ENCODE measurements at places on chromosomes 5 and 9.

GRCh38 chr9:79709743-79710674, 138.2 kb downstream of the TLE4 start:
- DNase-seq = no peak

DNA sequence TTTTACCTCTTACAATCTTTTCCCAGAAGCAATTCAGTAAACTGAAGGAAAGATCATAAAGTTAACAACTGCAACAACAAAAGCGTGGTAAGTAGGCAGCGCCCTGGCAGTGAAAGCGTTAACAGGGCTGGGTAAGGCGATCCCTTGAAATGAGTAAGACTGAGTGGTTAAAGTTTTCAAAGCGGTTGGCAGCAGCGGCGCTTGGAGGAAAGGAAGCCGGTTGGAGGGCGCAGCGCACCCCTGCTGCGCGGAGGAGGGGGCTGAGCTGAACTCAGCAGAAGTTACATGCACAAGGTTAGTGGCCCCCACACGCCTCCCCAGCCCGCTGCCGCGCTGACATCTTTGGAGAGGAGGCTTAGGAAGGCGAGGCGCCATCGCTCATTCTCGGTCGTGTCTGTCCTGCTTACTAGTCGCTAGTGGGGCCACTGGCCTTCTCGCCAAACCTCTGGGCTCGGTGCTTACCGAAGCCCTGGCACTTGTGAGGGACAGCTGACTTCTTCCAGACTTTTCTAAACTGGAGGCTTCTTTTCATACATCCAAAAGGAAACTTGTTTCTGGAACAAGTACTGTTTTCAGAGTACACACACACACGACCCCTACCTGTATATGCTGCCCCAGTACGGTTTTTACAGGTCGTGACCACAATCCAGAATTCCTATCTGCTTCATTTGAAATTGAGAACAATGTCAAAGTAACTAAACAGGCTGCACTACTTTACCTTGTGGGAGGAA, at the start of gene SH3RF2:
TSS of gene SH3RF2 (plus strand) at position 178 of the 731 bp plus-strand sequence. CDS start 1,351 bp downstream, outside the sequence.
- peak; percentile 9 for DNase-seq

DNA sequence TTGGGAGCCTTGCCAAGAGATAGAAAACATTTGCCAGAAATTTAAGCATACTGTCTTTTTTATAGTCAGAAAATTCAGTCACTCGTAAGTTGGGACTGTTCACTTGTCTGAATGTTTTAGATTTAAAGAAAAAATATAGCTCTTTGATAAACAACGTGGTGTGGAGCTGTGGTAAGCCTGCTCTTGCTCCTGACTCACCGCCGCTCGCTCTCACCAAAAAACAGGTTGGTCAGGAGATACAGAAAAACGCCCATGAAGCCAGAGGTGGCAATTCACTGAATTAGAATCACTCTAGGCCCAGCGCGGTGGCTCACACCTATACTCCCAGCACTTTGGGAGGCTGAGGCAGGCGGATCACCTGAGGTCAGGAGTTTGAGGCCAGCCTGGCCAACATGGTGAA, 6.2 kb downstream of the LNPEP start:
- DNase-seq = no peak

- DNase-seq = no peak
Observed at GRCh38 chr5:169281625-169282024, 19.3 kb downstream of the SLIT3 start.

DNA sequence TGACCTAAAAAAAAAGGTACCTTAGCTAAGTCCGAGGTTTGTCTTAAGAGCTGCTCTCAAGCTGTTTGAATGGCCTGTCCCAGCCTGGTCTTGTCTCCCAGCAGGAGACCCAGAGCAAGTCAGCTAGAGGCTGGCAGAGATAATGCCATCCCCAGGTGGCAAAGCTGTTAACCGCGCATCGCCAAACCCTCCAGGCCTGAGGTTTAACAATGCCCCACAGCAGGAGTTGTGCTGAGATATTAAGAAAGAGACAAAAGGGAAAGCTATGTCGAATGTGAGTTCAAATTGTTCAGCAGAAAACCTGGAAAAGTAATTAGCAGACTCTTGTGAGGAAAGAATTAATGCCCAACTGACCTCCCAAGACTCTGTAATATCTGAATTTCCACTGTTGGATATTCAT, 187.1 kb downstream of the FSTL4 start:
- DNase-seq = no peak

DNA sequence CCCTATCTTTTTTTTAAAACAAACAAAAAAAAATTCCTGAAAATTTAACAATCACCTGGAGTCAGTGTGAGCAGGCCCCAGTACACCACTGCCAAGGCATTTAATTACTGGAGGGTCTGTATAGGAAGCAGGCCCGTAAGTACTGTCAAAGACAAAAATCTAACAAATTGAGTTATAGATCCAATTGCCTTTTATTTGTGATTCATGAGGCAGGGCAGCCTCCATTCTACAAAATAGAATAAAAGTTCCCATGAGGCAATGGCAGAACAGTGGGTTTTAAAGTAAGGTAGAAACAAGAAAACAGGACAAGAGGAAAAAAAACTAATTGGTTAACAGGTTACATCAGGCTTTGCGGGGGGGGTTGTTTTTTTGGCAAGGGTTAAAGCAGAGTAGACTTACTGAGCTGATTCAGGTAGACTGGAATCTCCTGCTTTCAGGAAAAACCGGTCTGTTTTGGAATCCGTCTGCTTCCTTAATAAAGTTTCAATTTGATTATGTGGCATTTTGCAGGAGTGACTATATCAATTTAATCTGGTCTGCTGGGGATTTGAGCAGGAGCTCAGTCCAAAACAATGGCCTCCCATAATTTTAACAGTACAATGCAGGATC, 48.9 kb downstream of the AUH start:
- DNase-seq = no peak

Data from stimulated activated CD4-positive, alpha-beta T cell treated with anti-CD3 and anti-CD28 coated beads, Interleukin-12 subunit alpha, Interleukin-12 subunit beta, amount 100 ng/mL, for 4 hours (primary cell).